ENCODE measurements at places on chromosomes 2 and 18.
A peak's percentile ranks its signal among the peaks of the same experiment; 100 is the strongest.

GRCh38 chr2:109516445-109517117 is 97.2 kb downstream of the SEPTIN10 start:
- DNase-seq: no peak

- no peak for DNase-seq
Measured at GRCh38 chr2:190111166-190111565, 48.6 kb upstream of the MSTN start.

DNA sequence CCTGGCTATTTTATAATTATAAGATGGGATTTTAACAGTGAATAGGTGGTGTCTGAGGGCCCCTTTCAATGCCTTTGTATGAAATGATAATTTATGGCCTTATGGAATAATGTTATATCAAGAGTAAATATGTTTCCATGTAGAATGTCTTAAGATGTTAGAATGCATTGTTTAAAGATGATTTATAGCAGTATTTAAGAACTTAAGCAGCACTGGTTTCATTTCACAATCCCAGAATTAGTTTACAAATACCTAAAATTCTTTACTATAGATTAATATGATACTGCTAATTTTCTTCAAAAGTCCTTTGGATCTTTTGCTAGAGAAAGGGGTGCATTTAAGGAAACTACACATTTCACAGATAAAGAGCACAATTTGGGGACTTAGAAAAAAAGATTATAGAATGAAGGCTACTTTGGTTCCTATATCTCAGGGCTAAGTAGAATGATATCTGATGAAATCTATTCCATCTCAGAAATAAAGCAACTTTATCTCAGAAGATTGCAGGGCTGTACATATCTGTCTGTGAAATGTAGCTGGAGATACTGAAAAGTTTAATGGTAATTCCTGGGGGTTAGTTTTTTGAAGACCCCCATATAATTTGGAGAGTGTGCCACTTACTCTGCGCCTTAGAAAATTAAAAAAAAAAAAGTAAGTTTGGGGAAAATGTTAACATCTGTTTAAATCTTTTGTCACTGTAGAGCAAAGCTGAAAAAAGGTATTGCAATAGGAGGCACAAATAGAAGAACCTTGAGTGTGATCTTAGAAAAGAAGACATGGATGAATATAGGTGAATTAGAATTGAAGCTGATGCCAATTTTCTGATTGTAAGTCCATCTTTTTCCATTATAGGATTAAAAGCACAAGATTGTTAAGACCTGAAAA is 123.4 kb downstream of the GULP1 start:
- DNase-seq: no peak

DNA sequence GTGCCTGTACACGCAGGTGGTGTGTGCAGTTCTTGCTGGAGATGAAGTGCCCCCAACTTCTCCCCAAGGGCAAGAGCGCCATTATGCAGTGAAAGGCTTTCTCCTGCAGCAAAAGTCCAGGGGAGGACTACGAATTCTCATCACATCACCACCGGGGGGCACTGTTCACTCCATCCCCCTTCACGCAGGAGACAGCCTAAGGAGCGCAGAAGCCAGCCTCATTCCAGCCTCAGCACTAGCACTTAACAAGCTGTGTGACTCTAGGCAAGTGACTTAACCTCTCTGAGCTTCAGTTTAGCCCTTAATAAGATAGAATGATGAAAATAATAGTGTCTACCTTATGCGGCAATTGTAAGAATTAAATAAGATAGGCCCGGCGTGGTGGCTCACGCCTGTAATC is 32.3 kb downstream of the DNMT3A start:
- DNase-seq: peak; percentile 42

GRCh38 chr2:237556773-237557632 is 9.4 kb upstream of the PRLH start:
- no peak for DNase-seq

GRCh38 chr2:32262105-32262504 is 2.6 kb downstream of the NLRC4 start:
- no peak for DNase-seq

GRCh38 chr2:96832754-96833507 is 10.9 kb downstream of the ANKRD23 start:
- DNase-seq: no peak

DNA sequence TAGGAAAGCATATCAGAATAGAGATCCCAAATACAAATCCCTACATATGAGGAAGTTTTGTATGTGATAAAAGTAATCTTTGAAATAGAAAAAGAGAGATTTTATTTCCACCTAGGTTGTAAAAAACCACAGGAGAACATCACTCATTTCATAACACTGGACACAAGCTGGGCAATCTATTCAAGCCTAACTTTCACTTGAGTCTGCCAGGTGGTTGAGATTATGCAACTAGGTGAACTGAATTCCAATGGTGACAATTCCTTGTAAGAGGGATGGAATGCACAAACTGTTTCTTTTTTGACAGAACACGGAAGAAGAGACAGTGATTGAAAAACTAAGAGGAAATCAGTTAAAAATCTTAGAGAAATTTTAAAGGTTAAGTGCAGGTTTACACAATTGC is 619.6 kb upstream of the TMEFF2 start:
- no peak for DNase-seq

- no peak for DNase-seq
Measured at GRCh38 chr18:3952031-3952430, 502.1 kb downstream of the TGIF1 start.

- no peak for DNase-seq
Measured at GRCh38 chr2:2931318-2932075, 446.1 kb downstream of the EIPR1 start.

DNA sequence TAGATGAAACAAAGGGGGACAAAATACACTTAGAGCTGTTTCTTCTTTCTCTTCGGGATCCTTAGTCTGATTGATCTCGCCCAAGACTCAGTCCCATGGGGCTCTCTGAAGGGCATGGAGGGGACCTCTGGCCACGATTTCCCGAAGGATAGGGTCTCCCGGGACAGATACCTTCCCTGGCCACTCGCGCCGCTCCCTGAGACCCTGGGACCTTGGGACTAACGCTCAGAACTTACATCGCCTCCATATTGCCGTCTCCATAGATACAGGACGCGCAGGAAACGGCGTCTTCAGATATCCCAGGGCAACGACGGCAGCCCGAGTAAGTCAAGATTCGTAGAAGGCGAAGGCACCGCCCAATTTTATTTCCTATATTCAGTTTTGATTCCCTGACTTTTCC is at the start of gene CFAP65:
CFAP65 (minus strand) TSS at position 265 of the 400 bp plus-strand sequence. CDS start 2,468 bp downstream, outside the sequence.
- no peak for DNase-seq

DNA sequence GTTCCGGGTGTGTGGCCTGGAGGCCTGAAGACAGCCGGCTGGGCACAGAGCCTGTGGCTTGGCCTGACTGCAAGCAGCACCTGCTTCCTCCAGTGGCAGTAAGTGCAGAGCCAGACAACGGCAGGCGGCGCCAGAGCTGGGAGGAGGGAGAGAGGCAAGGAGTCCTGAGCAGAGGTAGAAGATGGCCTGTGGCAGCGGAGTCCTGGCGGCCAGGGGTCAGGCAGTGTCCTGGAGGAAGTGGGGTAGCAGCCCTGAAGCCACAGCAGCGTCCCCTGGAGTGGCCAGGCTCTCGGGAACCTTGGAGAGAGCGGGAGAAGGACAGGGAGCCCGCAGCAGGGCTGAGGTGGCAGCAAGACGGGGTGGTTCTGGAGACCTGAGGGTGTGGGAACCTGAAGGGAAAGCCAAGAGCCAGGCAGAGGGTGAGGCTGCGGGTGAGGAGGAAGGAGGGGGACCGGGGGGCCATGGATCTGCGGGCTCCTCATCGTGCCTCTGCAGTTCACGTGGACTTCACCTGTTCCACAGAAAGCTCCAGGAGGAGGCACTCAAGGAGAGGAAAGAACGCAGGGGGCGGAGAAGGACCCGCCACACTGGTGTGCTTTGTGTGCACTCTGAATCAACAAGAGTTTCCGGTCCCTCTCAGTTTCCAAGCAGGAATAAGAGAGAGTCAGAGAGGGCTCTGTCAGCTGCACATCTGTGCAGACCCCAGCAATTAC is 85.9 kb downstream of the USP40 start:
- DNase-seq: no peak

GRCh38 chr18:24368749-24369148 is 28.9 kb downstream of the OSBPL1A start:
- no peak for DNase-seq

DNA sequence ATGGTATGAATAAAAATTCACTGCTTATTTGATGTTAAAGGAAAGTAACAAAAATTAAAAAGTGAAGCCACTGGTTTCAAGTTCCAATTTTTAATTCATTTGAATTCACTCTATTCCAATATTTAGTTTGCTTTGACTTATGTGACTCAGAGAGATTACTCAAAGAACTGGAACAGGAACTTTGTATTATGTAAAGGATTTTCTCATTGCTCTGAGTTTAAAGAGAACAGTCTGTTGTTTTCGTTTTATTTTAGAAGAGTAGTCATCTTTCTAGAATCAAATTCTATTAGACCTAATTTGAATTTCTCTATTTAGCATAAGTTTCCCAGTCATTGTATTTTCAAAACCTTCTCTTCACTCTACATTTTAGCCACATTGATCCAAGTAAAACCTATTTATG is 300.1 kb upstream of the SLC8A1 start:
- DNase-seq: no peak

GRCh38 chr2:219907011-219907365 is 279.6 kb downstream of the SLC4A3 start:
- no peak for DNase-seq

- no peak for DNase-seq
Measured at GRCh38 chr2:27842894-27843293, 47.3 kb downstream of the RBKS start.

DNA sequence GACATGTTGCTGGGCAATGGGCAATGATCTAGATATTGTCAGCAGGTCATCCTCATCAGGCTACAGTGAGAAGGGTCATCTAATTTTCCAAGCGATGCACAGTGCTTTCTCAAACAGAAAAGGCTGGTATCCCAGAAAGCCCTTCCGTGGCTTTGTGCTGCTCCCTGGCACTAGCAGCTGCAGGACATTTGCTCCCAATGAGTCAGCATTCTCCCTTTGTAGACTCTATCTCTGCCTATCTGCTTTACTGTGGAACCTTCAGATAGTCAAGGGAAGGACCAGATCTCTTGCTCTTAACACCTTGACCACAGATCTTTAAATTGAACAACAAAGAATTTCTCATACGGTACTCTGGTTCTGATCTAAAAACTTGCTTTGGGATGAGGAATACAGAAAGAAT is 101.4 kb downstream of the CDH2 start:
- no peak for DNase-seq

GRCh38 chr2:15299904-15300520 is 261.1 kb downstream of the NBAS start:
- no peak for DNase-seq

DNA sequence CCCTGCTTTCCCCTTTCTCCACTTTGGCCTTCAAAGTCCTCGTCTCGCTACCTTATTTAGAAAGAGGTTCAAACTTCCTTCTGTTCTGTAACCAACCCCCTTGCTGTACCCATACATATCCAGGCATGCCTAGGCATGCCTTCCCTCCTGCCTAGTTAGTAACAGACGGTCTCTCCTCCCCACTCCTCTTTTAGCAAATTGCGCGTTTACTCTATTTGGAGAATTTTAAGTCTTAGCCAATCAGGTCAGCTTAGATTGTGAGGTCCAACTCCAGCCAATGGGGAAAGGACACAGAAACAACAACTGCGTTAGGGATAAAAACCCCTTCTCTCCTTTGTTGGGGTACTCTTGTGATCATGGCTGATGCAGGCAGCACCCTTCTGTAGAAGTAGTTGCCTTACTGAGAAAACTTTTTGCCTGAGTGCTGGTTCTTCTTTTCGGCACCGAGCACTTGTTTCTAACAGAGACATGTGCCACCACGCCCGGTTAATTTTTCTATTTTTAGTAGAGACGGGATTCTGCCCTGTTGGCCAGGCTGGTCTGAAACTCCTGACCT is 85.9 kb upstream of the FOXI3 start:
- DNase-seq: no peak

- no peak for DNase-seq
Measured at GRCh38 chr18:1968801-1969498, 602.4 kb downstream of the METTL4 start.

- no peak for DNase-seq
Measured at GRCh38 chr2:228118940-228119339, 62.5 kb downstream of the SPHKAP start.

DNA sequence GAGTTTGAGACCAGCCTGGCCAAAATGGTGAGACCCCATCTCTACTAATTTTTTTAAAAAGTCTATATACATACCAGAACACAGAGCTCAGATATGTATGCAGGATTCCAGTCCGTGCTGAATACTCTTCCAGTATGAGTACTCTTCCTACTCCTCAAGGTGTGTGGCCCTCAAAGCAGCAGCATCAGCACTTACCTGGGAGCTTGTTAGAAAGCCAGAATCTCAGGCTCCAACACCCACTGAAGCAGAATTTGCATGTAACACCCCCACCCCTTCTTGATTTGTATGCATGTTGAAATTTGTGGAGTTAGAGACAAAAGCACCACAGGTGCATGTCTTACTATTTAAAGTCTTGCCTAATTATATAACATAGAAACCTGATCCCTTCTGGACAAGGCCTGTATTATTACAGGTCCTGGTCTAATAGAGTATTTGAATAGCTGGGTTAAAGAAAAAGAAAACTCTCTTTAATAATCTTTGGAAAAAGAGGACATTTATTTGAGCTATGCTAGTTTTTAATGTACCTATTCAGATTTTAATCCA is 50.3 kb upstream of the NFE2L2 start:
- no peak for DNase-seq

GRCh38 chr2:136796339-136796738 is 31.0 kb downstream of the THSD7B start:
- no peak for DNase-seq

- DNase-seq: no peak
Measured at GRCh38 chr2:208013285-208014178, 11.8 kb downstream of the PLEKHM3 start.

GRCh38 chr2:8148260-8149006 is 533.4 kb upstream of the ID2 start:
- no peak for DNase-seq

- no peak for DNase-seq
Measured at GRCh38 chr2:218895759-218896500, 15.3 kb downstream of the WNT10A start.

GRCh38 chr2:46167406-46167805 is 129.8 kb upstream of the EPAS1 start:
- DNase-seq: no peak

DNA sequence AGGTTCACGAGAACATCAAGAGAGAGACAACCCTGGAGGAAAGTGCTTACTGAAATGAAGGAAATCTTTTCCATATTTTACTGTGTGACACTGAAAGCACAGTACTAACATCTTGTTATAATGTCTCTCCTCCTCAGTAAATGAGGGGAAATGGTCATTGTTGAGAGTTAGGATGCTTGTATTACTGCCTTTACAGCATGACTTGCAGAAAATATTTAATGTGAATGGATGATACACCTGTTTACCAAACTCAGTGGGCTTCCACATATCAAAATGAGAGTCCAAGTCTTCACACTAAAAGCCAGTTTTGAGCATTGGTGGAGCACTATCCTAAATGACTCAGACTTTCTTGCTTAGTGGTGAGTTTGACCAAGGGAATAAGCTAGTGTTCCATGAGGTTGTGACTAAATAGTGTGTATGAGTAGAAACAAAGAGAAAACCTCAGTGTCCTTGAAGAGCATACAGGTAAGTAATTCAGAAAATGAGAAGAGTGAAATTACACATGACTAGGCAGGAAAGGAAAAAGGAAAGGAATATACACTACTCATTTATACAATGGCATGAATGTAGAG is 930.7 kb upstream of the CELF4 start:
- DNase-seq: no peak
